Activated naive CD8-positive, alpha-beta T cell treated with anti-CD3 and anti-CD28 coated beads for 36 hours (primary cell): ENCODE measurements at places on chromosomes 11 and 22.

GRCh38 chr11:875769-876301 is 33.2 kb downstream of the TSPAN4 start:
- no peak for DNase-seq

DNA sequence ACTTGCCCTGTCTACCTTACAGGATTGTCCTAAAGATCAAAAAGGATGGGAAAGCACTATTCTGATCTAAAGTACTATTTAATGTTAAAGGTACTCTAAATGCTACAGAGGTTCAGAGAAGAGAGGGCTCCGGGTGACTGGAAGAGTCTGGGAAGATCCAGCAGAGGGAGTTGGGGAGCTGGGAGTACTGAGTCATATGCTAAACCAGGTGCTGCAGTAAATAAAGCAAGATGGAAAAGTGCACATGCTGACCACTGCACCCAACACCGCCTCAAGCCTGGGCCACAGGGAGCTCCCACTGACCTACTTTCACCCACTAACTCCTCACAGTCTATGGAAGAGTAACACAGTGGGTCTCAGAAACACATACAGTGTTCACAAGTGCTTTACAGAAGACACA is 49.3 kb downstream of the WT1 start:
- DNase-seq = no peak

GRCh38 chr11:19345848-19346681 is 105.3 kb upstream of the E2F8 start:
- no peak for DNase-seq

DNA sequence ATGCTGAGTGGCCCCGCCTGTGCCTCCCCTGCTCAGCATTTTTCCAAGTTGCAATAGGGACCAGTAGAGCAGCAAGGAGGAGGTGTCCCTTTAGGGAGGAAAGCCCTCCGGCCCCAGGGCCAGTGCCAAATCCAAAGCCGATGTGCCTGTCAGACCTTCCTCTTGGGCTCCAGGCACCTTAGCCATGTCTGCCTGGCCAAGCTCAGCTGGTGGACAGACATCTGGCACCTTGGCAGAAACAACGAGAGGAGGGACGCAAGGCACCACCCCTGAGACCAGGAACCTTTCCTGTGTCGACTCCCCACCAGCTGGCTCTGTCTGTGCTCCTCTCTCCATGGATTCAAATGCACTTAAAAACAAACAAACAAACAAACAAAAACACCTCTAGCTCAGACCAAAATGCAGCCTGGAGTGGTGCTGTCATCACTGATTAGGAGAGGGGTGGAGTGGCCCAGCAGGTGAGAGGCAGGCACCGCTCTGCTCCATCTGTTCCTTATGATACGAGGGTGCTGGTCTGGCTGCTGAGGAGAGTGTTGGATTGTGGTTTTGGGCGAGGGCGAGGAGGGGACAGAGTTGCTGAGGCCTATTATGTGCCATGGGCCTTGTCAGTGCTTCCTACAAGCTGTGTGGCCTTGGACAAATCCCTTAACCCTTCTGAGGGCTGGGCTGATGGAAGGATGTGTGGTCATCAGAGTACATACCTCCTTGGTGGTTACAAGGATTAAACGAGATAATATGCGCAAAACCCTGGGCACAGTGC is 46.2 kb downstream of the TP53I11 start:
- DNase-seq = no peak

- DNase-seq = no peak
These were observed 121.3 kb downstream of the NECTIN1 start for GRCh38 chr11:119607726-119608125.

DNA sequence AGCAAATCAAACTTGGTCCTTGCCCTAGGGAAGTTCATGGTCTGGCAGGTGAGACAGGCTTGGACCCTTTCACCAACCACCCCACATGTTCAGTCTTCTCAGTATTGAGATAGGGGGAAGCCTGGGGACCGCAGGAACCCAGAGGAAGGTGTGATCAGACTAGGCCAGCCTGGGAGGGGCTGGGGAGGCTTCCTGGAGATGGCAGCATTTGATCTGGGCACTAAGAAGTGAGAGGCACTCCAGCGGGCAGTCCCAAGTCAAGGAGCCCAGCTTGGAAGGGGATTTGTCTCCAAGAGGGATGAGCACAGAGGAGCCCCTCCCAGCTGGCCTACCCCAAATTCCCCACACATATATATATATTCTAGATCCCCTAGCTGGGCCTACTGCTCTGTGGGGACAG is 5.4 kb downstream of the LRRC32 start:
- DNase-seq = no peak

GRCh38 chr11:119671561-119672015 is 57.4 kb downstream of the NECTIN1 start:
- DNase-seq = no peak

DNA sequence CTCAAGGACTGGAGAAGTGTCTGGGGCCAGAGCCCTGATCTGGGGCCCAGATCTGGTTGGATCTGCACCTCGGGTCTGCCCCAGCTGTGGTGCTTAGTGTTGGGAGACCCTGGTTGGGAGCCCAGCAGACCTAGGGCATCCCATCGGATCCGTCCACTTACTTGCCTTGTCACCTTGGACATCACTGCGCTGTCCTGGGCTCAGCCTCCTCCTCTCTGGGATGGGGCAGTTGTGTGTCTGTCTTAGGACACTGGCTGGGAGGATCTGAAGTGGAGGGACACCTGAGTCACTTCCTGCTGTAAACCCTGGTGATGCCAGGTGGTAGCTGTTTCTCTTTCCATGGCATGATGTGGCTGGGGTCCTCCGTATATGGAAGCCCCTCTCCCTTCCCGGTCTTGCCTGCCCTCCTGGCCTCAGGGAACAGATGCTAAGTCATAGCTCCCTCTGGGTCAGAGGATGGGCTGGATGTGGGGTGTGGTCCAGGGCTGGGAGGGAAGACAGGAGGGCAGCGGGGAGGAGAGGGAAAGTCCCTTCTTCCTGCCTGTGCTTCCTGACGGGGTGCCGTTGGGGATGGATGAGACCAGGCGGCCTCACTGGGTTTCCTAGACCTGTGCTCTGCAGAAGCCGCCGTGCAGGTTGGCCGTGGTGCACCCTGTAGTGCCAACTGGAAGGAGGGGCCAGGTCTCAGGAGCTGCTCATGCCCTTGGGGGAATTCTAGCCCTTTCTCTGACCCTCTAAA is 12.1 kb upstream of the OMP start:
- DNase-seq = no peak

DNA sequence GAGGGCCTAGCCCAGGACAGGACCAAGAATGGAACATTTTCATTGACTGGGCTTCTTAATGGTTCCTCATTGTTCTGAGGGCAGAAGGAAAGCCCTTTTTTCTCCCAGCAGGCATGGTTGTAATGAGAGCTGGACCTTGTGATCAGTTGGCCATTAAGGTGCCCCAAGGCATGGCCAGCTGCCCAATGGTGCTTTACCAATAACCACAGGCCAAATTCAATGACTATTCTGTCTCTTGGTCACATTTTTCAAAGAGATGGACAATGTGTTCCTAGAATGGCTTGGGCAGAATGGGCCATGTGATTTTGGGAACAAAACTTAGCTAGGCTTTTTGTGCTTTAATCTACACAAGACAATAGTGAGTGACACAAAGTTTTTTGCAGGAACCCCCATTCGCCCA is 7.3 kb downstream of the NAV2 start:
- DNase-seq = no peak

GRCh38 chr11:93577286-93577685 is 34.1 kb upstream of the SMCO4 start:
- no peak for DNase-seq

DNA sequence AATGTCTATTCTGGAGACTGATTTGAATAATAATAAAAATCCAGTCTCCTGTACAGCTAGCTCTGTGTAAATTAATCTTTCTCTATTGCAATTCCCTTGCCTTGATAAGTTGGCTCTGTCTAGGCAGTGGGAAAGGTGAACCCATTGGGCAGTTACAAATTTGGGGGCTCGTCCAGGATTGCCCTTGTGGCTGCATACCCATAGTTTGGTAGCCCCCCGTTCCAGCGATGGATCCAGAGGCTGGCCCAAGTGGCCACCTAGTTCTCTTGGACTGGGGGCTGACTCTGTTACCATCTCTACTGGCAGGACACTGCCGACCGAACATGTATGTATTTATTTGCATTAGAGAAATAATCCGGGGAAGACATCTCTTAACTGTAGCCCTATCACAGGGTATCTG is 326.2 kb upstream of the PDGFD start:
- no peak for DNase-seq

- no peak for DNase-seq
These were observed 1.0 kb upstream of the POLD4 start for GRCh38 chr11:67354075-67355022.

- DNase-seq = no peak
These were observed 37.4 kb downstream of the KCNQ1 start for GRCh38 chr11:2482204-2482603.

DNA sequence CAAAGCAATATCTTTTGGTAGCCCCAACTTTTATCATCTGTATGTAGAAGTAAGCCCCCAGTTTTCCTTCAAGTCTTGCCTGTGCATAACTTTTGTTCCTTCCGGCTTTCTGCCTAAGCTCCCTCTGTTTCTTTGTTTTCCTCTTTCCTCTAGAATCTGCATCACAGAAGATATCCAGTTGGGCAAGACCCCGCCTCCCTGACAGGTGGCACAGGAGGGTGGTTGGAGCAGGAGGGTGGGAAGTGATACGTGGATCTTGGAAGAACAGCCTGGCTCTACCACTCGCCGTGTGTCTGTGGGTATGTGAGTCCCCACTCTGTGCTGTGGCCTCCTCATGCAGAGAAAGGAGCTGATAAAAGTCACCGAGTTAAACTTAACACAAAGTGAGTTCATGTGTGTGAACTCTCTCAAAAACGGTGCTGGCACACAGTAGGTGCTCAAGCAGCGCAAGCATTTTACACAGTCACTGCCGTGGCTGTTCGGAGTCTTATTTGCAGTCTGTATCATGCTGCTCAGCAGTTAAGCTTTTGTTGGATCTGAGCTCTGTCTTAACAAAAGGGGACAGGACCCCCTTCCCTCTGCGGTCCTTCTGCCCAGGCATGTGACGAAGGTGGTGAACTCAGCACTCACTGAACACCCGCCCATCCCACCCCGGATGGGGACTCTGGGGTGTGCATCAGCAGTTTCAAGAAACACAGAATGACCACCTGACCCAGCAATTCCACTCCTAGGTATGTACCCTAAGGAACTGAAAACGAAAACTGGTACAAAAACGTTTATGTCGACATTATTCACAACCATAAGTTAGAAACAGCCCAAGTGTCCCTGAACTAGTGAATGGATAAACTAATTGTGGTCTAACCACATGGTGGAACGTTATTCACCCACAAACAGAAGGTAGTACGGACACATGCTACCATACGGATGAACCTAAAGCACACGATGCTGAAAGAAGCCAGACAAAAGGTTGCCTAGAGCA is 249.1 kb downstream of the CTTN start:
- no peak for DNase-seq

DNA sequence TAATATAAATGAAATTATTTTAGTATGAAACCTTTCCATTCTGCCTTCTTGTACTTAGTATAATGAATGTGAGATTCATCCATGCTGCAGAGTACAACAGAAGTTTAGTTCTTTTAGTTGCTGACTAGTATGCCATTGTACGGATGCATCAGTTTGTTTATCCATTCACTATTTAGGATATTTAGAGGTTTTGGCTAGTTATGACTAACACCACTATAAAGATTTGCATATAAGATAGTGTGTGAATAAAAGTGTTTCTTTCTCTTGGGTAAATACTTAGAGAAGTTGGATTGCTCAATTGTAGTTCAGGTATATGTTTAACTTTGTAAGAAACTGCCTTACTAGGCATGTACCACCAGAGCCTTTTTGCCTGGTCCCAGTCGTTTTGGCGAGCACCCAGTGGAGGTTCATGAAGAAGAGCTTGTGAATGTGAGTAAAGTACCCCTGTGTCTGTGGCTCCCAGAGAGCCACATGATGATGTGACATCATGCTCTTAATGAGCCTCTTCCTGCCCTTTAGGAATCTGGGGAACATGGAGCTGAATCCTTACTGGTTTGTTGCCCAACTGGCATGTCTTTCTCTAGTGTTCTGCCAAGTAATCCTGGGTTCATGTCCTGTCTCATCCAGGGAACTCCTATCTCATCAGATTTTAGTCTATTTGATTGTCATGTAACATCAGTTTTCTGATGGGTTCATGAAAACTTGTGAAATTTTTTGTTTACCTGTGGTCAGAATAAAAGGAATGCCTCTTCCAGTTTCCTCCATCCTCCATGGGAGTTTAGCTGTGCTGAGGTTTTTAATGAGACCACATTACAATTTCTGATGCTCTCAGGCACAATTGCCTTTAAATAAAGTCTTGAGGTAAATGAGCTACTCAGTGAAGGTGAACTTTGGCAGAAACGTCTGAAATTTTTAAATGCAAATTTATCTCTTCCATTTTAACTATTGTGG is 234.8 kb downstream of the CASP12 start:
- DNase-seq = no peak

- peak; percentile 12 for DNase-seq
These were observed 318.7 kb downstream of the BUD13 start for GRCh38 chr11:116454020-116454645.

DNA sequence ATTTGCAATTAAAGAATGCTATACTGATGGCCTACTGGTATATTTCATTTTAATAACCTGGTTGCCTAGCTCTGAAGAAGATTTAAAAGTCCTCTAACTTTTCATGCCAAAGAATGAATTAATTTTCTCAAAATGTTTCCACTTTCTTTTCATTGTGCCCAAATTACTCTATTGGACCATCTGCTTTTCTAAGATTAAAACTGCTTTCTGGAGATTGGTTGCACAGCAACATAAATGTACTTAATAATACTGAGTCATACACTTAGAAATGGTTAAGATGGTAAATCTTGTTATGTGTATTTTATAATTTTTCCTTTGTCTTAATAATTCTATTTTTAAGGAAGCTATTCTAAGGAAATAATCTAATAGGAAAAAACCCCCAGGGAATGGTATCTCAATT is 150.2 kb downstream of the SWAP70 start:
- no peak for DNase-seq

GRCh38 chr11:24478718-24479117 is 18.1 kb upstream of the LUZP2 start:
- DNase-seq = no peak

GRCh38 chr11:16814410-16815046 is 76.1 kb downstream of the C11orf58 start:
- no peak for DNase-seq

GRCh38 chr22:23862103-23862502 is 4.4 kb downstream of the SLC2A11 start:
- DNase-seq = peak; percentile 27

GRCh38 chr11:60345489-60345888 is 18.4 kb downstream of the MS4A6E start:
- DNase-seq = no peak

DNA sequence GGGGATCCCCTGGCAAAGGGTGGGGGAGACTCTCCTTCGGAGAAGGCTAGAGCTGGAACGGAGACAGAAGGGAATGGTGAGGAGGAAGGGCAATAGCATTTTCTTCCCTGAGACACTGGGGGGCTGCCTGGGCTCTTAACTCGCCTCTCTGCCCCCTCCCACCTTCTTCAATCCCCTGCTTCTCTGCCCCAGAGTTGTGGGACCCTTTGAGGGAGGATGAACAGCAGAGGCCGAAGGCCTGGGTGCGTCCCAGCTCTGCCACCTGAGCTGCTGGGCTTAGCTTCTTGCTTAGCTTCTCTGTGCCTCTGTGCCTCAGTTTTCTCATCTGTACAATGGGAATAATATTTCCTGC is 72.4 kb downstream of the RTL6 start:
- no peak for DNase-seq
